ENCODE measurements at places on chromosomes 4 and X.

- no peak for DNase-seq
Measured at GRCh38 chrX:1661048-1661921, 46.4 kb downstream of the ASMT start.

DNA sequence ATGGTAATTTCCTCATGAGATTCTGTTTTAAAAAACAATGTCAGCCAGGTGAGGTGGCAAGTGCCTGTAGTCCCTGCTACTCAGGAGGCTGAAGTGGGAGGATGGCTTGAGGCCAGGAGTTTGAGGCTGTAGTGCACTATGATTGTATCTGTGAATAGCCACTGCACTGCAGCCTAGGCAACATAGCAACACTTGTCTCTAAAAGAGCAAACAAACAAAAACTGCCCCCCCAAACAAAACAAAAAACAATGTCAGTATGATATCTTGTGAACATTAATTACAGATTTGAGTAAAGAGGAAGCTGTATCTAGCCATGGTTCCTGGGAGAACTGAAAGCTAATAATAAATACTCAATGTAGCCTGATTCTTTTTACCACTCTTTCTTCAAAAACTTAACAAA, 6.8 kb upstream of the MSL3 start:
- DNase-seq = no peak

GRCh38 chr4:130808492-130808891, 1712.5 kb downstream of the C4orf33 start:
- no peak for DNase-seq

DNA sequence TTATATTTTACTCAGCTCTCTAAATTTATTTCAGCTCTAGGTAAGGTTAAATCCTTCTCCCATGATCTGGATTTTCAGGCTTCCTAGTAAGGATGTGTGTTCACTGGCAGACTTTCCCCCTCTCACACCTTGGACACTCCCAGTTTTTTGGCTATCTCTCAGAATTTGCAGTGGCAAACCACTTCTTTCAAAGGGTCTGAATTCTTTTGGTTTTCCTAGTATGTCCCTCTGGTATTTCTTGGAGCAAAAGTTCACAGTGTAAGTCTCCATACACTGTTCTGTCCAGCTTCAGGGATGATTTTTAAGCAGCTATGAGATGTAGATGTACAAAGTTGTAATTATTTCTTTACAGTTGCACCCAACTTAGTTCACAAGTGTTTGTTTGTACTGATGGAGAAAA, 653.8 kb upstream of the GALNT7 start:
- DNase-seq = no peak

GRCh38 chrX:111375747-111376146, 36.2 kb downstream of the DCX start:
- DNase-seq = no peak

DNA sequence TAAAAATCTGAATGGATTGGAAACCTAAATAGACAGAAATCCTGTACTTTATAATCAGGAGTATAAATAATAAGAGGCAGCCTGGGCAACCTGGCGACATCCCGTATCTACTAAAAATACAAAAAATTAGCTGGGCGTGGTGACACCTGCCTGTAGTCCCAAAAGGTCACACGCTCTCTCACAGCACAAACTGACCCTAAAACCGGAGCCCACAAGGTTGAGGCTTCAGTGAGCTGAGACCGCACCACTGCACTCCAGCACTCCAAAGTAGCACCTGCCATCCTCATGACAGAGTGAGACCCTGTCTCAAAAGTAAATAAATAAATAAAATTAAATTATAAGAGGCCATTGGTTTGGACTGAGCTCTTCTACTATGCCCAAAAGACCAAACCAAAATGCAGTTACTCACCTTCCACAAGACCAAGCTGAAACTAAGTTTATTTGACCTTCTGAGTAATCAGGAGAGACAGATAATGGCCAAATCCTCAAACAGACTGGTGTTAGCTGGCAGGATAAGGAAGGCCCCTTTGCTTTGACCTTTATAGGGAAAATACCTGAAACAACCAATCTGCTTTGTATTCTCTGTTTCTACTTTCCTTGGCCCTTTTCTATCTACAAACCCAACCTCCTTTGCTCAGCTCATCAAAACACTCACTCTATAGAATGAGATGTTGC, 3.2 kb upstream of the GRSF1 start:
- no peak for DNase-seq

GRCh38 chr4:159017323-159018026, 85.4 kb upstream of the RAPGEF2 start:
- no peak for DNase-seq

DNA sequence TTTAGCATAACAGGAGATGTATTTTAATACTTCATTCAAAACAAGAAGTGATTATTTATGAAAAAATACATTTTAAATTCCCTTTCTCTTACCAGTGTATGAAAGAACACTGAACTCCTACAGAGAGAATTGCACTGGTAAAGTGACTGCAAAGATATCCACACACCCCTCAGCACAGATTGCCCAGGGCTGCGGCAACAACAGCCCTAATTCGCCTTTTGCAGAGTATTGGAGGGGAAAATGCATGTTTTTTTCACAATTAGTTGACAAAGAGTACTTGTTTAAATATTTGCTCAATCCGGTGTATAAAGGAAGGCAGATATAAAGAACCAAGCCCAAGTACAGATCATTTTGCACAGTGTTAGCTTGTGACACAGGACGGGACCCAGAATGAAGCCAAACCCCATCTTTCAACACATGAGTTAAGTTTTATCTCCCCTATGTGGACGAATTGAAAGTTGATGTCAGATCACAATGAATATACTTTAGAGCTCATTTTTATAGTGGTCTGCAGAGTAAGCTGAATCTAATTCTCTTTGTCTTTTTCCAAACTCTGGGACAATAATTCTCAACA, 551.4 kb upstream of the IGFBP7 start:
- DNase-seq = no peak

- DNase-seq = no peak
Measured at GRCh38 chr4:114037988-114038387, 58.5 kb upstream of the ARSJ start.

- DNase-seq = no peak
Measured at GRCh38 chr4:101660607-101661006, 129.9 kb upstream of the BANK1 start.

- no peak for DNase-seq
Measured at GRCh38 chrX:136138939-136139338, 8.4 kb upstream of the FHL1 start.

- DNase-seq = no peak
Measured at GRCh38 chr4:110628663-110629213, 5.9 kb upstream of the PITX2 start.

DNA sequence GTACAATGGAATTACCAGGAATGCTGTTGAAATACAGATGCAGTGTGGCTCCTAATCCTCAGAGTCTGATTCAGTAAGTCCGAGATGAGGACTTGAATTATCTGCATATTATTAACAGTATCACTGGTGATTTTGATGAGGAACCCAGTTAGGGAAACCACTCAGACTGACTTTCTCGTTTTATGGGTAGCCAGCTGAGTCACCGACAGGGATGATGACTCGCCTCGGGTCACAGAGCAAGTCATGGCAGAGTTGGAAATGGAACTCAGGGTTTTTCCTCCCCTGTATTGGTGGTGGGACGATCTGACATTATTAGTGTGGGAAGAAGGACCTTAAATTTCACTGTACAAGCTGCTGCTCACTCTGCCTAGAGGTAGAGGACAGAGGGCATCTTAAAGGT, 51.3 kb downstream of the RTL9 start:
- DNase-seq = no peak

DNA sequence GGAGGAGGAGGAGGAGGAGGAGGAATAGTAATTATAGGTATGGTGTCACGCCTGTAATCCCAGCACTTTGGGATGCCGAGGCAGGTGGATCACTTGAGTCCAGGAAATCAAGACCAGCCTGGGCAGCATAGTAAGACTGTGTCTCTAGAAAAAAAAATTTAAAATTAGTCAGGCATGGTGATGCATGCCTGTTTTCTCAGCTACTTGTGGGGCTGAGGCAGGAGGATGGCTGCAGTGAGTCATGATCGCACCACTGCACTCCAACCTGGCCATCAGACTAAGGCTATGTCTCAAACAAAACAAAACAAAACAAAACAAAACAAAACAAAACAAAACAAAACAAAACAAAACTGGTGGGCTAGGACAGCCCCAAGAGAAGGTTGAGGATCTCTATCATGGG, 3.0 kb downstream of the STARD8 start:
- DNase-seq = no peak

- DNase-seq = no peak
Measured at GRCh38 chr4:76212851-76213414, 691 bp downstream of the SCARB2 start.

DNA sequence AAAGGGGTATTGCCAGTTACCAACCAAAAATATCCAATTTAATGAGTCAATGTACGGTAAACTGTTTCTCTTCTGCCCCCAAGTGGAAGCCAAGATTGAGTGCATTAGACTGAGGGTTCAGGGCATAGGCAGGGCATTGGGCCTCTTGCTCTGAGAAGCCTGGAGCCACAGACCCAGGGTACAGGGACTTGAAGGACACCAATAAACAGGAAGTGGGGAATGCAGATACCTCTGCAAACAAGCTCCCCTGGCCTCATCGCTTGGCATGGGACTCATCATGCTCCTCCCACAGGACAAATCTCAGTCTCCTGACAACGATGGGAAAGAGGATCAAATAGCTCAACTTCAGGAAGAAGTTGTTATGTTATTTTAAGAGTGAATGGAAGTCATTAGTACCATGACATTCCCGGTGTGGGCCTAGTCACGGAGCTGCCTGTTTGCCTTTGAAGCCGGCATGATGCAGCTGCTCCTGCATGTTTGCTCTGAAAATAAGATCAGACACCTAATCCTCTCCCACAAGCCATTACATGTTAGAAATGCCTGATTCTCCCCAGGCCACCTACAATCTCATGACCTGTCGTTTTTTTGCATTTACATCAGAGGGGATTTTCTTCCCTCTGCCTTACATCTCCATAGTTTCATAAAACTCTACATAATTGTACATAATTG, 224.2 kb downstream of the RCHY1 start:
- DNase-seq = no peak

DNA sequence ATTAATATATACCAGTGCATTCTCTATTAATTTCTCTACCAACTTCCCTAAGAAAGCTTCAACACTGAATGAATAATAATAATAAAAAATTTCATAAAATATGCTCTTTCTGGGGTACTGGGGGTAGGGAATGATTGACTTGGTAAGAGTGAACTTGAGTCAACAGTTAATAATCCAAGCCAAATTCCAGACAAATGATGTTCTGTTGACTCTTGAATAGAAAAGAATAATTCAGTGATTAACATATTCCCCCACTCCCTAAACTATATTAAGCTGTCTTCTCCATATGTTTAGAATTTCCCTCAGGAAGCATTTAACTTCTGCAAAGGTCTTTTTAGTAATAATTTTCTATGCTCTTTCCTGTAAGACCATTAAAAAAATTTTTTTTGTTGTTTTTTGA, 12.3 kb downstream of the PGRMC2 start:
- no peak for DNase-seq

DNA sequence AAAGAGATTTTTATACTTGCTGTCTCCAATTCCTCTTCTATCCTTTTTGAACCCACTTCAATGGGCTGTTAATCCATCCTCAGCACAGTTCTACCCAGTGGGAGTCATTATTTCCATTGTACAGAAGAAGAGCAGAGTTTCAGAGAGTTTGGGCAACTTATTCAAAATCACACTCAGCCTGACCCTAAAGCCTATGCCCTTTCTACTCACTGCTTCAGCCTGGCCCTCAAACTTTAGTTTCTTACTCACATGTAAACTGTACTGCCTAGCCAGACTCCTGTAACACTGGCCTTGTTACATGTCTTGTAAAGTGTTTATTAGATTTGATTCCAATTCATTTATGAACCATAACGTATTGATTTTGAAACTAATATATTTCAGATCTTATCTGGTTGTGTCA, 25.1 kb upstream of the USO1 start:
- no peak for DNase-seq

DNA sequence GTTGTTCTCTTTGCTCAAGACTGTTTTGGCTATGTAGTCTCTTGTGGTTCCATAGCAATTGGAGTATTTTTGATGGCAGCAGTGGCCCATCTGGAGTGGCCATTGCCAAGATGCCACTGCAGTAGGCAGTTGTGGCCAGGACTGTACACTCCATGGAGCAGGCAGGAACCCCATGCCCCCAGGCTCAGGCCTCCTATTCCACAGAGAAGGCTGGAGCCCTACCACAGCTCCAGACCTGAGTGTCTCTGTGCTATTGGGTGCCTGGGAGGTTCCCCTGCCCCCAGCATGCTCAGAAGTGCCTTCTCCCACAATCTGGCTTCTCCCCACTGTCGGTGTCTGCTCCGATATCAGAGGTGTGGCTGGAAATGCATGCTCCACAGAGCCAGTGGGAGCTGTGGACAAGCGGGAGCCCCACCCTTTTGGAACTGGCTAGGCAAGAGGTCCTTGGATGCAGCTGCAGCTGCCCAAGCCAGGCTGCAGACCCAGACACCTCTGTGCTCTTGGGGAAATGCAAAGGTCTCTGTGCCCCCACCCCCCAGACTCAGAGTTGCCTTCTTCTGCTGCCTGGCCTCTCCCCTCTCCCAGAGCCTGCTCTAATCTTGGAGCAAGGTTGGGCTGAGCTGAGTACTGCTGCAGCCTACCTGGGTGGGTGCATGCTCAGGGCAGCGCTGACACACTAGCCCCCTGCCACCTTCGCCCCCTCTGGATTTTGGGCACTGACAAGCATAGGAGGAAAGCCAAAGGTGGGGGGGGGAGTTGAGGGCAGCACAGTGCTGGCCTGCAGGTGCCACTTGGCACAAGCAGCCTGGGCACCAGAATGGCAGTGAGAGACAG, 46.6 kb upstream of the UBE2NL start:
- DNase-seq = peak; percentile 49

GRCh38 chr4:54365691-54366090, 136.6 kb downstream of the PDGFRA start:
- DNase-seq = no peak

DNA sequence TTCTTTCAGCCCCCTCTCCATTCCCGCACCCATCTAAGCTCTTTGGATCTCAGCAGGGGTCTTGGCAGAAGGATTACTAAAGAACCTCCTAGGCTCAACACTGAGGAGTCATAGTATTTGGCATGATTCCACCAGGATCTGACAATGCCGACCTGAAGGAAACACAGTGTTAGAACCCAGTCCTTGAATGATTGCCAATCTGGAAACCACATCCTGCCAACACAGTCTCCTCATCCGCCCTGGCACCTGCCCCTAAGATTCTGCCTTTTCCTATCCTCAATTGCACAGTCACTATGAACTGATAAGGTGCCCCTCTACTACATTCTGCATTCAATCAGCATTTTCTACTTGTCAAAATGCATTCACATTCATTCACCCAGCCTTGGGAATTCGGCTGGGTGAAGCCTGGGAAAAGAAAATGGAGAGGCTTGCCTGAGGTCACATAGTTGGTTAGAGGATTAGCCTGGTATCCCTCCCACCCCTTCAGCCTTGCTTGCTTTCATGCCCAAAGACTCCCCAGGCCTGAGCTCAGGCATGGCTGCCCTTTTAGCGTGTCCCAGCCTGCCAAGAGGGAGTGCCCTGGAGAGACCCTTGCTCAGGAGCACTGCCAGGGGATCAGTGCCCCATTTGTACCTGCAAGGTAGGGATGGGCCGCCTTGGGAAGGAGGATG, 2.2 kb upstream of the CLDN2 start:
- DNase-seq = no peak

- DNase-seq = no peak
Measured at GRCh38 chr4:143341186-143341755, 4.6 kb downstream of the GAB1 start.

Data from posterior cingulate gyrus (tissue), 11 donors.